RKO (cell line): ENCODE measurements at places on chromosomes 11 and 22.

DNA sequence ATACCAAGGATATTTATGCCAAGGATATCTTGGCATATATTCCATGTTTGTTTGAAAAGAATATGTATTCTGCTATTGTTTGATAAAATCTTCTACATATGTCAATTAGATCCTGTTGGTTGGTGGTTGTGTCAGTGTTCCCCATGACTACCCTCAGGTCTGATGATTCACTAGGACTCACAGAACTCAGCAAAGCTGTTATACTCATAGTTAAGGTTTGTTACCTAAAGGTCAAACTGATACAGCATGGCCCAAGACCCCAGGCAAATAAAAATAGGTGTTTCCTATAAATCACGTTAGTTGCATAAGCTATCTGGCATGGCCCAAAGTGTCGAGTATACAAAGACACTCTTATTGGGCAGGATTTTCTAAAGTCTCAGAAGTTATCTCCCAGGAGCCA, 30.2 kb upstream of the B3GNT6 start:
- DNase-seq = peak; percentile 34

- DNase-seq = no peak
Observed at GRCh38 chr22:39937906-39938305, 22.3 kb upstream of the TMA7B start.

DNA sequence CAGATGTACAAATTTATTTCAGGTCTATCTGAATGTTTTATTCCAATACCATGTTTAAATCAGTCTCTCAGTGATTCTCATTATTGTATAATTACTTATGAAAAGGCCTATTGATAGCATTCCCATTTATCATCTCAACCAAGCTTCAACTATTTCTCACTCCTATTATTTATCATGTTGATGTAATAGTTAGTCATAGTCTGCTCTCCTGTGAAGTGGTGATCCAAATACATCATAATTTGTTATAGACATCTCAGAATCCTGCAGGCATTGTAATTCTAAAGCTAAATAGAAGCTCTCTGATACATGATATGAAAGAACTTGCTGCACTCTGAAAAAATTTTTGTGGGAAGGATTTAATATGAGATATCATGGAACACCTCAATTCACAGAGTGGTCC, 21.8 kb upstream of the OR8G1 start:
- DNase-seq = peak; percentile 3

- no peak for DNase-seq
Observed at GRCh38 chr11:60921777-60922335, 2.4 kb upstream of the TMEM132A start.

- DNase-seq = no peak
Observed at GRCh38 chr11:99822846-99823565, 802.3 kb downstream of the CNTN5 start.

DNA sequence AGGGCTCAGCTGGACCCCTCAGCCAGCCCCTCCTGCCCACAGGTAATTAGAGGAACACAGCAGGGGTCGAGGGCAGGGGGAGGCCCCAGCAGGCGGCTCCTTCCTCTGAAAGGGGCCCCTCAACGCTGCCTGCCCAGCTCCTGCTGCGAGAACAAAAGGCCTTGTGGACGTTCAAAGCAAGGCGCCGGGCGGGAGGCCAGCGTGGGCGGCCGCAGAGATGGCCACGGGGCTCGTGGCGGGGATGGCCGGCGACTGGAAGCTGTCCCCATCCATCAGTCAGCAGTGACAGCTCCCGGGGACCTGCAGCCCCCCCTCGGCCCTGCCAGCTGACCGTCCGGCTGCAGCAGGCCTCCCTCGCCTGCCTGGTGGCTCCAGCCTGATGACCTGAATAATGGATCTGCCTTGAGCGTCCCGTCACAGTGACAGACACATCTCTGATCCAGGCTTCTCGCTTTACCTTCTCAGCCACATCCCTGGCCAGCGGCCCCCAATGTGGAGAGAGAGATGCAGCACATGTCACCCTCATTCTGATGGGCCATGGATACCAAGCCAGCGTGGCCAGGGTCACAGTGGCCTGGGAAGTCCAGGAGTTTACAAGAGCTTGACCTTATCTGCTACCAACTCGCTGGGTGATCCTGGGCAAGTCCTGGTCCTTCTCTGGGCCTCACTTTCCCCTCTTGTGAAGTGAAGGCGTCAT, 159.3 kb downstream of the MN1 start:
- DNase-seq = no peak

DNA sequence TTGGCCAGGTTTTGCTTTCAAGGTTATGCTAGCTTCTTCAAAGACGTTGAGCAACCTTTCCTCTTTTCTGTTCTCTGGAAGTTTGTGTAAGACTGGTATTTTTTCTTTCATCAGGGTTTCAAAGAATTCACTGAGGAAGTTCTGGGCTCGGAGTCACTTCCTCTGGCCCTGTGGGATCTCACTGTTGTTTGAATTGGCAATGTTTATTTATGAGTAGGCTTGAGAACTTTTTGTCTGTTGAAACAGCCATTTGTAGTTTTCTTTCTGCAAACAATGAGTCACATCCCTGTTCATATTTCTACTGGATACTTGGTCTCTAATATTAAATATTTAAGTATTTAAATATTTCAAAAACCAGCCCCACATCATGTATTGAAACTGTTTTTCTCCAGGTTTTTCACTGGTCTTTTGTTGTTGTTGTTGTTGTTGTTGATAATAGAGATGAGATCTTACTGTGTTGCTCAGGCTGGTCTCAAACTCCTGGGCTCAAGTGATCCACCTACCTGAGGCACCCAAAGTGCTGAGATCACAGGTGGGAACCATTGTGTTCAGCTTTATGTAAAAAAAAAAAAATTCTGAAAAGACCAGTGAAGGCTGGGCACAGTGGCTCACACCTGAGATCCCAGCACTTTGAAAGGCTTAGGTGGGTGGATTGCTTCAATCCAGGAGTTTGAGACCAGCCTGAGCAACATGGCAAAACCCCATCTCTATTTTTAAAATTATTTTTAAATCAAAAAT, 26.9 kb downstream of the SUSD2 start:
- peak; percentile 53 for DNase-seq

DNA sequence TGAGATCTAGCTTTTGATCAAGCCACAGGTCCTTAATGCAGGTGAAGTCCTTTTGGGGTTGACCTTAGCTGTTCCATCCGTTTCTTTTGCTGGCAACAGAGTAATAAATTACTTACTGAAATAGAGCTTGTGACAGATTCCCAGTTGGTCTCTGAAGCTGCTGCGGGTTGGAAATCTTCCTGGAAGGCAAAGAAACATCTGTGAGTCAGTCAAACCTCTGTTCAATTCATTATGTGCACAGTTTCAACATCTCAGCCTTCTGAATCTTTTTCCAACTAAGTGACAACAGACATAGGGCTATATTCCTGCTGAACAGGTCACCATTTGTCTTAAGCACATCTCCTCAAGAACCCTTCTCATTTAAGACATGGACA, 88.9 kb upstream of the DDI1 start:
- no peak for DNase-seq

- no peak for DNase-seq
Observed at GRCh38 chr22:23673050-23673620, 17.7 kb upstream of the RGL4 start.

GRCh38 chr11:79506124-79506523, 65.3 kb upstream of the TENM4 start:
- DNase-seq = no peak

- no peak for DNase-seq
Observed at GRCh38 chr11:876545-876944, 33.9 kb downstream of the TSPAN4 start.

GRCh38 chr11:6237761-6238302, 1.1 kb upstream of the CNGA4 start:
- no peak for DNase-seq

- DNase-seq = no peak
Observed at GRCh38 chr11:96105197-96105895, 181.4 kb upstream of the MTMR2 start.

GRCh38 chr11:11706028-11706427, 84.2 kb upstream of the GALNT18 start:
- peak; percentile 57 for DNase-seq

- no peak for DNase-seq
Observed at GRCh38 chr11:46051102-46051501, 70.2 kb downstream of the PHF21A start.

- no peak for DNase-seq
Observed at GRCh38 chr11:12272821-12273617, 104.4 kb upstream of the PARVA start.

DNA sequence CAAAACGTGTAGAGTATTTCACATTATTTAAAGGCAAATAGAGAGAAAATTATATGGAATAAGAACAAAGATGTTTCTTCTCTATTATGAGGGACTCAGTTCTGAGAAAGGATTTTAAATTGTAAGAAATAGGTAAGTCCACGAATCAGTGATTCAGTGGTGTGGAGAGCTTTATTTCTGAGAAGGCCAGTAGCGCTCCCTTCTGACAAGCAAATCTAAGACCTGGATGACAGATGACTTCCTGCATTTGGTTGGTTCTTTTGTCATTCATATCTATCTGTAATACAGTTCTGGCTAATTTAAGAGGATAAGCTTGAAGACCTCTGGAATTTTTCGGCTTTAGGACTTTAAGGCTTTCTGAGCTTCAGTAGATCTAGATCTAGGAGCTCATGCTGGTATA, 7.0 kb downstream of the CD3E start:
- DNase-seq = peak; percentile 16

- no peak for DNase-seq
Observed at GRCh38 chr11:57815877-57816276, 54.3 kb downstream of the CTNND1 start.

DNA sequence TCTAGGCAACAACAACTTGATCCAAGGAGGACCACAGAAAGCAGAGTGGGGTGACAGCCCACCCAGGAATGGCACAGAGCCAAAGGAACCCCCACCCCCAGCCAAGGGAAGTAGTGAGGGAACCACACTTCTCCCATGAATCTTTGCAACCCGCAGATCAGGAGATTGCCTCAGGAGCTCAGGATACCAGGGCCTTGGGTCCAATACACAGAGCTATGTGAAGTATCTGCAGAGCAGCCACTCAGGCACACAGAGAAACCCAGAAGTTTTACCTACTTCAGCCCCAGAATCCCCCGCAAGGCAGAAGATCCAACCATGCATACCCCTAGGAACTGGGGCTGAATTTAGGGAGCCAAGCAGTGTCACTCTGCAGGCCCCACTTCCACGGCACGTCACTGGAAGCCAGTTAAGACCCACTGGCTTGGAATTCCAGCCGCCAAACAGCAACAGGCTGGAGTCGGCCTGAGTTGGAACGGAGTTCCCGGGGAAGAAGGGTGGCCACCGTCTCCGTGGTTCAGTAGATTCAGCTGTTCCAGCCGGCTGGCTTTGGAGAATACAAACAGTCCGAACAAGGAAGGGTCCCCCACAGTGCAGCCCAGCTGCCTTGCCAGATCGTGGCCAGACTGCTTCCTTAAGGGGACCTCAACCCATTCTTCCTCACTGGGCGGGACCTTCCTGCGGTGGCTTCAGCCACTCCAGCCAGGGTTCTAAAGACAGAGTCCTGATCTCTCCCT, 174.1 kb downstream of the TTC28 start:
- DNase-seq = no peak

DNA sequence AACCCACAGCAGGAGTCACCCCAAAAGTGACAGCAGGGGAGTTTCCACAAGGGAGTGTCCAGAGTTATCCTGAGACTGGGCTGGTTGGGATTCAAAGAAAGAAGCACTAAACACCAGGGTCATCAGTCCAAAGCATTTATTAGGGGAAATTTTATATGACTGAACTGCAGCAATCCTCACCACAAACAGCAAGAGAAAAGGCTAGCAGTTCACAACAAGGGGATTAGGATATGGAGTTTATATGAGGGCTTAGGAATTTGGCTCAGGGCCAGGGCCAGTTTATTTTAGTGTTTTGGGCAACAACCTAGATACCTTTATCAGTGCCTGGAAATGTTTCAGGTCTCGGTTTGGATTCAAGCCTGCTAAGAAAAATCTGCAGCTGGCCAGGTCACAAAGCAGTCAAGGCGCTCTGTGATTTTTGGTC, 4.6 kb upstream of the TMEM126A start:
- no peak for DNase-seq

GRCh38 chr11:57762235-57762861, 746 bp downstream of the CTNND1 start:
- peak; percentile 37 for DNase-seq

DNA sequence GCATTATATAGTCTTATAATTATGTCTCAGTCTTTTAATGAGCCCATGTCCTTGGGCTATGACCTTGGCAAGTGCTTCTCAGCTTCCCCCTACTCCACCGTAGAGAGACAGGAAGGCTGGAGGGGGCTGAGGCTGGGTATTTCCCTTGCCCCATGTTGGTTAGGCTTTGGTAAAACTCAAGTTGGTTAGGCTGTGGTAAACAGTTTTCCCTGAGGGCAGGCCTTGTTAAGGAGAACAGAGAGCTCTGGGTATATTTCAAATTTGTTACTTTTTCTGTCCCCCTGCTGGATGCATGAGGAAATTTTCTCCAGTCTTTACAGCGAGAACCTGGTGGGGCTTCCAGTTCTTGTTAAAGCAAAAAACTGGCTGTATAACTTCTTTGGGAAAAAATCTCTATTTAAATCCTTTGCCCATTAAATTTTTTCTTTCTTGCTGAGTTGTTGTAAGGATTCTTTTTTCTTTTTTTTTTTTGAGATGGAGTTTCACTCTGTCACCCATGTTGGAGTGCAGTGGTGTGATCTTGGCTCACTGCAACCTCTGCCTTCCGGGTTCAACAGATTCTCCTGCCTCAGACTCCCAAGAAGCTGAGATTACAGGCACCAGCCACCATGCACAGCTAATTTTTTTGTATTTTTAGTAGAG, 12.2 kb upstream of the DCHS1 start:
- DNase-seq = peak; percentile 55

GRCh38 chr11:94201004-94201465, 72.4 kb downstream of the PANX1 start:
- peak; percentile 9 for DNase-seq

DNA sequence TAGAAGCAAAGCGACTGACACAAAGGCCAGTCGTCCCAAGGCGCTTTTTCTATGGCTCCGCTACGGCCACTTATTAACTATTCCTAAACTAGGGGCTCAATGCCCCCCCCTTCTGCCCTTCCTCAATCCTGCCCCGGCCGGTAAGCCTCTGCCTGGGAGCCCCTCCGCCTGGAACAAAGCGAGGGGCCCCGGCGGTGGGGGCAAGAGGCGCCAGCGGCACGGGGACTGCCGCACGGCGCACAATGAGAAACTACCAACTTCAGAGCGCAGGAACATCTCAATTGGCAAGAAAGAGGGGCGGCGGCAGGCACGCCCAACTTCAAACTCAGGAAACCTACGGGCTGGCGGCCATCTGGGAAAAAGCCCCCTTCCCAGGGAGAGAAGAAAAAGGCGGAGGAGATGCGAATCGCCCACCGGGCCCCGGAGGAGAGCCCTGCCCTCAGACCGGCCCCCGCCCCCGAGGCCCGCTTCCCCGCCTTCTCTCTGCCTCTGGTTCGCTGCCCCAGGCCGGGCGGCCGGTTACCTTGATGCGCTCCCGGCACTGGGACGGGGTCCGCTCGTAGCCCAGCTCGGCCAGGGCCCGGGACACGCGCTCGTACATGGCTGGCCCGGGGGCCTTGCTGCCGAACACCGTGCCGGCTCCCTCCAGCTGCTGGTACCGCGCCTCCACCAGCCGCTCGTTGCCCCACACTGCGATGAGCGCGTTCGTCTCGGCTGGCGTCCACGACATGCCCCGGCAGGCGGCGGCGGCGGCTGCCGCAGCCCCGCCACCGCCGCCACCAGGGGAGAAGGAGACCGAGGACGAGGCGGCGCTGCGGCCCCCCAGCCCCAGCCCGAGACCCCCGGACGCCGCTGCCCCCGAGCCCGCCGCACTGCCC, 619 bp downstream of the MSANTD2 start:
- DNase-seq = peak; percentile 50

GRCh38 chr11:125592305-125593113, at the start of gene STT3A:
Gene STT3A (plus strand): TSS chr11:125592852. CDS start chr11:125595916, 3,064 bp downstream.
- DNase-seq = peak; percentile 100
